ENCODE measurements at places on chromosomes 5 and 9. TPM values are rescaled to one million over a fixed set of nuclear protein-coding genes. Genes with fewer than 3 reads are reported as not detected.
A peak's percentile ranks its signal among the peaks of the same experiment; 100 is the strongest.

- no peak overlapping the region for H3K27ac ChIP-seq
- H3K4me1 ChIP-seq = no peaks in the 10 kb centered on the region
- H3K4me3 ChIP-seq = no peak overlapping the region
- no peaks in the 10 kb centered on the region for H3K36me3 ChIP-seq
- H3K27me3 ChIP-seq = no peaks in the 10 kb centered on the region
These were observed 78.9 kb downstream of the OR2K2 start for GRCh38 chr9:111250875-111251842.

HAVCR2 gene
- total RNA-seq = 14.6 TPM

GRCh38 chr5:132136906-132137305, 63.3 kb downstream of the CSF2 start:
- no peak overlapping the region for H3K4me3 ChIP-seq
- H3K4me1 ChIP-seq = no peaks in the 10 kb centered on the region
- DNase-seq = no peak

CLIC3 gene
- 4.0 TPM for total RNA-seq

DNA sequence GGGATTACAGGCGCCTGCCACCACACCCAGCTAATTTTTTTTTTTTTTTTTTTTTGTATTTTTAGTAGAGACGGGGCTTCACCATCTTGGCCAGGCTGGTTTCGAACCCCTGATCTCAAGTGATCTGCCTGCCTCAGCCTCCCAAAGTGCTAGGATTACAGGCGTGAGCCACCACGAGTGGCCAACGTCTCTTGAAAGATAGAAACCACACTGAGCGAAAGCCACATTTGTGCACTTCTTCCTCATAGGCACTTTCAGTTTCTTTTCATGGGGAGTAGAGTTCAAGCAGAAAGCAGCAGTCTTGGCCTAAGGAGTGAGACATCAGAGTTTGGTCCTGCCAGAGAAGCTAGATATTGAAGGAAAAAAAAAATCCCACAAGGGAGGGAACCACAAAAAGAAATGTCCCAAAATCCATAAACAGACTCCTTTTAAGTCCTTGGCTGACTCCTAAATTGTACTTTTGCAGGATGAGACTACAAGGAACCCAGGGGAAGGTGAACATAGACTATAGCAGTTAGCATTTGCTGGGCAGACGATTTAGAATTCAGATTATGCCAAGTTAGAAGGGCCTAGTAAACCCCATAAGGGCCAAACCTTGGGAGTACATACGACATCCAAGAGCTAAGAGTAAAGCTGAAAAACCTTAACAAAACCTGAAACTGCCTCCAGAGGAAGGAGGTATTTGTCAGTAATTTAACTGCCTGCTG, 43.9 kb upstream of the GLIPR2 start:
- no peak for DNase-seq
- no peaks in the 10 kb centered on the region for H3K4me1 ChIP-seq
- H3K27me3 ChIP-seq = no peaks in the 10 kb centered on the region
- no peaks in the 10 kb centered on the region for H3K36me3 ChIP-seq

- no peak overlapping the region for H3K4me3 ChIP-seq
- no peak overlapping the region for H3K27ac ChIP-seq
- peaks cover 3% of the 10 kb centered on the region for H3K27me3 ChIP-seq
- H3K4me1 ChIP-seq = no peaks in the 10 kb centered on the region
- DNase-seq = peak; percentile 47
- H3K36me3 ChIP-seq = no peaks in the 10 kb centered on the region
These were observed 263.5 kb upstream of the PANK3 start for GRCh38 chr5:168842571-168843205.

DNA sequence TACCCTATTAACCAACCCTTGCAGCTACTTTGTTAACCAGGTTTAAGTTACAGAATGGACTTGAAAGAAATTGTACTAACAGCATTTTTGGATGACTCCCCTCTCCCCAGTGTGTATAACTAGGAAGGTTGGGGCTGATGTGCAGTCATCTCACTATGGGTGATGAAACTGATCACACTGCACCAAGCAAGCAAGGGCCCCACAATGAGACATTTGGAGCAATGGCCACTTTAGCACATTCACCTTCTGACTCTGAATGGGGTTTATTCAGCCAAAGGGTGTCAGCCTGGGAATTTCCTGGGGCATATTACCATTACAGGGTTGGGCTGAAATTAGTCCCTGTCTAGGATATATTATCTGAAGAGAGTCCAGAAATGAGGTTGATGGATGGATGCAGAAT, 18.7 kb upstream of the CYFIP2 start:
- no peak for DNase-seq
- no peaks in the 10 kb centered on the region for H3K36me3 ChIP-seq
- H3K27ac ChIP-seq = no peak overlapping the region
- no peaks in the 10 kb centered on the region for H3K27me3 ChIP-seq
- no peak overlapping the region for H3K4me3 ChIP-seq
- H3K4me1 ChIP-seq = no peaks in the 10 kb centered on the region

IER5L gene
- total RNA-seq = 46.9 TPM

- no peak for DNase-seq
- peaks cover 5% of the 10 kb centered on the region for H3K36me3 ChIP-seq
- H3K4me3 ChIP-seq = no peak overlapping the region
- no peaks in the 10 kb centered on the region for H3K27me3 ChIP-seq
- peak overlapping the region; percentile 81 for H3K27ac ChIP-seq
- H3K4me1 ChIP-seq = peaks cover 24% of the 10 kb centered on the region
These were observed 4.6 kb upstream of the PHYHD1 start for GRCh38 chr9:128916204-128916603.

GRCh38 chr5:63398346-63398745, 563.9 kb downstream of the HTR1A start:
- no peaks in the 10 kb centered on the region for H3K36me3 ChIP-seq
- no peak overlapping the region for H3K4me3 ChIP-seq
- no peak overlapping the region for H3K27ac ChIP-seq
- H3K27me3 ChIP-seq = no peaks in the 10 kb centered on the region
- H3K4me1 ChIP-seq = no peaks in the 10 kb centered on the region

GRCh38 chr5:154860765-154861164, 2.3 kb downstream of the CNOT8 start:
- H3K4me1 ChIP-seq = peaks cover 2% of the 10 kb centered on the region
- no peaks in the 10 kb centered on the region for H3K27me3 ChIP-seq
- no peak for DNase-seq
- no peak overlapping the region for H3K27ac ChIP-seq

- H3K27me3 ChIP-seq = no peaks in the 10 kb centered on the region
- no peak overlapping the region for H3K4me3 ChIP-seq
- DNase-seq = peak; percentile 98
- H3K36me3 ChIP-seq = no peaks in the 10 kb centered on the region
- H3K4me1 ChIP-seq = no peaks in the 10 kb centered on the region
- peak overlapping the region; percentile 56 for H3K27ac ChIP-seq
These were observed 46.2 kb upstream of the PWWP2A start for GRCh38 chr5:160165137-160166068.

DNA sequence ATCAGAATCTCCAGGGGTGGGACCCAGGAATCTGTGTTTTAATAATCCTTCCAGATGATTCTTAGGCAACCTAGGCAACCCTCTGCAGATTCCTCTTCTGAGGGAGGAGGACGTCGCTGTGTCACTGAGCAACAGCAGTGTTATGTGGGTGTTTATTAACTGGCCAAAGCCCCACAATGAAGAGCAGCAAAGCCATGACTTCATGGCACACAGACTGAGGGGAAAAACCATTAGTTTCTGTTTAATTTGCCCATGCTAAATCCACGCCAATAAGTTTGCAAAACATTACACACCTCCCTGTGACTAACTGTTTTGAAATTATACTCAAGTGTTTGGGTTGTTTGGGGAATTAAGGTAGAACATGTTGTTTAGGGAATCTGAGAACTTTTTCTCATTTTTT, 83.7 kb upstream of the TMED7 start:
- H3K4me3 ChIP-seq = no peak overlapping the region
- H3K27ac ChIP-seq = no peak overlapping the region
- no peaks in the 10 kb centered on the region for H3K36me3 ChIP-seq
- no peaks in the 10 kb centered on the region for H3K27me3 ChIP-seq
- DNase-seq = no peak

ACTBL2 gene
- 0.13 TPM for total RNA-seq

- no peaks in the 10 kb centered on the region for H3K4me1 ChIP-seq
- DNase-seq = no peak
- H3K27ac ChIP-seq = no peak overlapping the region
- H3K36me3 ChIP-seq = peaks cover 55% of the 10 kb centered on the region
- H3K27me3 ChIP-seq = no peaks in the 10 kb centered on the region
- no peak overlapping the region for H3K4me3 ChIP-seq
These were observed 215.7 kb upstream of the OTULINL start for GRCh38 chr5:14365831-14366430.

GRCh38 chr9:96430377-96430776, 12.2 kb upstream of the ZNF367 start:
- H3K4me1 ChIP-seq = no peaks in the 10 kb centered on the region
- no peak overlapping the region for H3K27ac ChIP-seq
- H3K4me3 ChIP-seq = no peak overlapping the region
- H3K36me3 ChIP-seq = no peaks in the 10 kb centered on the region

DNA sequence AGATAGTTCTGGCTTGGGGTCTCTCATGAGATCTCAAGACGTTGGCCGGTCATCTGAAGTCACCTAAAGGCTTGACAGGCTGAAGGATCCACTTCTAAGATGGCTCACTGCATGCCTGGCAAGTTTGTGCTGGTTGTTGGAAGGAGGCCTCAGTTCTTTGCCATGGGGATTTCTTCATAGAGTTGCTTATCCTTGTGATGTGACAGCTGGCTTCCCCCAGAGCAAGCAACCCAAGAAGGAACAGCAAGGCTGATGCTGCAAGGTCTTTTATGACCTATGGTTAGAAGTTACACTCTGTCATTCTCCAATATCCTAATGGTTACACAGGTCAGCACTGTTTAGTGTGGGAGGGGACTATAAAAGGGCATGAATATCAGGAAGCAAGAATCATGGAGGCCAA, 20.7 kb upstream of the GRPEL2 start:
- no peaks in the 10 kb centered on the region for H3K27me3 ChIP-seq
- no peak overlapping the region for H3K4me3 ChIP-seq

C9orf85 gene
- 8.1 TPM for total RNA-seq

GRCh38 chr9:69317894-69318293, 7.1 kb upstream of the ENTREP1 start:
- H3K4me1 ChIP-seq = no peaks in the 10 kb centered on the region
- H3K36me3 ChIP-seq = no peaks in the 10 kb centered on the region
- no peak overlapping the region for H3K27ac ChIP-seq
- DNase-seq = no peak
- no peaks in the 10 kb centered on the region for H3K27me3 ChIP-seq

DNA sequence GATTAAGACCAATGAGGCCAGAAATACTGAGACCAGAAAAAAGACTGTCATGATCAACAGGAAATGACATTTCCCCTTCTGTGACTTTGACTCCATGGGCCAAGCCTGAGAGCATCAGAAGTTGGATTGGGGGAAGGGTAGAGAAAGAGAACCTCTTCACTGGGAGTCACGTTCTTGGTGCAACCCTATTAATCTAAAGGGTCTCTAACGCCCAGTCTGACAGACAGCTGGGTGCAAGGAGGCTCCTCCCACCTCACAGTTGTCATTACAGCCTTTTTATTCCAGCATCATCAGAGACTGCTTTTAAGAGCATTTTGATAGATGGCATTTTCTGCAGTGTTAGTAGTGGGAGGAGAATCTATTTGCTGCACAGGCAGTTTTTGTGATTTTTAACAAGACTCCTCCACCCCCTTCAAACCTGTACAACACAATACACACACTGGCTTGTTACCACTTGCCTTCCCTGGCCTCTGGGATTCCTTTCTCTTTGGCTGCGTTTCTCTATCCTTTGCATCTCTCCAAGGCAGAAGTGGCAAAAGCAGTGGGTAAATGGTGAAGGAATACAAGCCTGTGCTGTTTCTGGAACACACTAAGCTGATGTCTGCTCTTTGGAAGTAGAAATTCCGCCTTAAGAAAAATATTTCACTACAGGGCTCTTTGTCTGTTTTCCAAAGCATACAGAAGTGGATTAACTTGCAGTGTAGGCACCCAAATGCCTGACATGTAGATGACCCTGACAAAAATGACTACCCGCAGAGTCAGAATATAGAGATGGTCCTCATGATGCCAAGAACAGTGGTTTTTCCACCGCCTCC, 310.4 kb upstream of the ZNF608 start:
- no peak for DNase-seq
- no peaks in the 10 kb centered on the region for H3K27me3 ChIP-seq
- H3K36me3 ChIP-seq = no peaks in the 10 kb centered on the region
- no peak overlapping the region for H3K27ac ChIP-seq
- no peak overlapping the region for H3K4me3 ChIP-seq
- H3K4me1 ChIP-seq = peaks cover 11% of the 10 kb centered on the region

DNA sequence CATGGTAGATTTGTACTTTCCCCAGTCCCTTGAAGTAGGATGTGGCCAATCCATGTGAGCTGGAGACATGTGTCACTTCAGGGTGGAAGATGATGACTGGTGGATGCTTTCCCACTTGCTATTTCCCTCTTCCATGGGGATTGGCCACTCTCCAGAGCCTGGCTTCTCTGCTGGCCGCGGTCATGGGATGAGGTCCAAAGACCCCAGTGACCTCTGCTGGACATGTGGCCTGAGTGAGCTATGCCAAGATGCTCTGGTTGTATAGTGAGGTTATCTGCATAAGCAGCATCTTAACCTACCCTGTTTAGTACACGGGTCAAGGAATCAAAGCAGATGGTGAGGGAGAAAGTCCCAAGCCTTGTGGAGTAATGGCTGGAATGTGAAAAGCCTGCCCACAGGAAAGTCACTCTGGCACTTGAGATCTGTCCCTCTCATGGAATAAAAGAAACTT, 47.1 kb downstream of the SH3PXD2B start:
- H3K27me3 ChIP-seq = no peaks in the 10 kb centered on the region
- H3K4me3 ChIP-seq = no peak overlapping the region
- H3K27ac ChIP-seq = no peak overlapping the region
- no peaks in the 10 kb centered on the region for H3K4me1 ChIP-seq
- peaks cover 2% of the 10 kb centered on the region for H3K36me3 ChIP-seq

DNA sequence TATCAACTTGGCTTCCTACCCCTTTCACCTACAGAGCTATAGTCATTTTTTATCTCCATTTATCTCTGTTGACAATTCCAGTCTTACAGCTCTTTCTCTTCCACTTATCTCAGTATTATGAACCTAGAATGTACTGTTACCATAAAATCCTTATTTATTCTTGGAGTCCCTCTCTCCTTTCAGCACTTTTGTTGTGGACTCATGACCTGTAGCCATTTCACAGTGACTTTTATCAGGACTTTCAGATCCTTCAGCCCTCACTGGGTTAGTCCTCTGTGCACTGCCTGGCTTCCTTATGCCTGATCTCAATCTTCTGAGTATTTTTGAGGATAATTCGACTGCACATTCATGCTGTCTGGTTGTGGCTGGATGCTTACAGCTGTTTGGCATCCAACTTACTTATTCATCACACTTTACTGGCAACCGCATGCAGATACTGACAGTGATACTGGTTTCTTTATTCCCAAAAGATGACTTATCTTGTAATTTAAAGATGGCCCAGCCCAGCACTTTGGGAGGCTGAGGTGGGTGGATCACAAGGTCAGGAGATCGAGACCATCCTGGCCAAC, 293.3 kb downstream of the MAN2A1 start:
- no peaks in the 10 kb centered on the region for H3K4me1 ChIP-seq
- H3K36me3 ChIP-seq = no peaks in the 10 kb centered on the region
- no peak overlapping the region for H3K27ac ChIP-seq
- H3K4me3 ChIP-seq = no peak overlapping the region
- no peak for DNase-seq

All from kidney (tissue), 22 donors.